ENCODE measurements at places on chromosomes 3 and 15. TPM values are rescaled to one million over a fixed set of nuclear protein-coding genes. Genes with fewer than 3 reads are reported as not detected.

GRCh38 chr15:47411733-47412132 lies 305.6 kb upstream of the SEMA6D start:
- no peaks in the 10 kb centered on the region for H3K4me1 ChIP-seq
- H3K36me3 ChIP-seq = no peaks in the 10 kb centered on the region
- no peaks in the 10 kb centered on the region for H3K27me3 ChIP-seq
- no peak overlapping the region for H3K27ac ChIP-seq

Gene COL6A5
- total RNA-seq = not detected

Gene FRMD5
- total RNA-seq = 0.44 TPM

GRCh38 chr15:68080783-68081182 lies 26.7 kb downstream of the PIAS1 start:
- peaks cover 3% of the 10 kb centered on the region for H3K36me3 ChIP-seq
- H3K27ac ChIP-seq = no peak overlapping the region
- no peaks in the 10 kb centered on the region for H3K27me3 ChIP-seq
- no peak overlapping the region for H3K4me3 ChIP-seq
- no peak for DNase-seq

DNA sequence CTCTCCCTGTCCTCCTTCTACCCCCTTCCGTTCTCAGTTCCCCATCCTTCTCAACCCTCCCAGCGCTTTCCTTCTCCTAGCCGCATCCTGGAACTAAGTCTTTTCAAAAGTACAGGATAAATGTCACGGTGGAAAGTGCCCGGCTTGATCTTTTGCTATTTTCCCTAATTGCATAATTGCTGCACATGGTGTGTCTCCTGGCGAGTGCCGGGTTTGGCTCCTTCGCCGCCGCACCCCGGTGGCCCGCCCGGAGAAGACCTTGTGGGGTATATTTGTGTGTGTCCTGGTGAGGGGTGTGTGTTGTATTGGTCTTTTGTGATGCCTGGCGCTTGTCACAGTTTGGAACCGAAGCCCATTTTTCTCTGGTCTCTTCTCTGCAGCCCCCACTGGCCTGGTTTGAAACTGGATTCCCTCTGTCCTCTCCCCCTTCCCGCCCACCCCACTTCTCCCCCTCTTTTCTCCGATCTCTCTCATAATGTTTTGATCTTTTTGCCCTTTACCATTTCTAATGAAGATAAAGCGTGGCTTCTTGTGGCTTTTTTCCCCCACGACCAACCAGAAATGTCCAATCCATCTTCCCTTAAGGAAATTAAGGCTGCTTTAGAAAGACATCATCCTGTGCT lies 692 bp downstream of the UBE2E2 start:
- H3K36me3 ChIP-seq = no peaks in the 10 kb centered on the region
- peak overlapping the region; percentile 57 for H3K4me3 ChIP-seq
- no peak overlapping the region for H3K27ac ChIP-seq
- peaks cover 6% of the 10 kb centered on the region for H3K4me1 ChIP-seq
- peak; percentile 21 for DNase-seq

DNA sequence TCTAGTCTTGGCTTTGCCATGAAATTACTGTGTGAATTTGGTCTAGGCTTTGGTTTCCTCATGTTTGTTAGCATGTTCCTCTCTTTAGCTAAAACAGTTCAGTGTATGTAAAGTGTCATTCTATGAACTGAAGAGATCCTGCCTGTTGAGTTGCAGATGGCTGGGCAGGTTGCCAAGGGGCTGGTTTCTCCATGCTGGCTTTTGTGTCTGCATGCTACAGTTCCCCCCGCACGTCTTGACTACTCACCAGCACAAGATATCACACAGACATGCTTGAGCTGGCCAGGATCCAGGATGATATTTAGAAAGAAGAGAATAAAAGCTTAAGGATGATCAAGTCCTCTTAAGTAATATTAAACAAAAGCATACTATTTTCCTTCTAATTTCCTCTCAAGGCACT lies 90.2 kb downstream of the CERS3 start:
- H3K27me3 ChIP-seq = no peaks in the 10 kb centered on the region
- no peak for DNase-seq
- no peaks in the 10 kb centered on the region for H3K4me1 ChIP-seq
